ENCODE measurements at places on chromosomes 4 and X.

DNA sequence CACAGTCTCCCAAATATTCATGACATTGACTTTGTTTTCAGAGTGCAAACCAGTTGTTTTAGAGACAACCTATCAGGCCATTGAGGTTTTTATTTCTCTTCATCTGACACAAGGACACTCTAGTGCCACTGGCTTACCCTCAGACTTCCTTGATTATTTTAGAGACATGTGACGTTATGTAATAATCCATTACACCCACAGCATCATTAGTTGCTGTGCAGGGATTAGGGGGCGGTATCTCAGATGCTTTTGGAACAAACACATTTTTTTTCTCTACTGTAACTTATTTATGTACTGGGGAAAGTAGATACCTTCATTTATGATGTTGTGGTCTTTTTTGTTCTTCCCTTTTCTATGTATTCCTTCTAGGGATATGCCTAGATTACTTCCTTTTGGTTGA lies 2293.1 kb downstream of the PCDH7 start:
- no peak for DNase-seq

DNA sequence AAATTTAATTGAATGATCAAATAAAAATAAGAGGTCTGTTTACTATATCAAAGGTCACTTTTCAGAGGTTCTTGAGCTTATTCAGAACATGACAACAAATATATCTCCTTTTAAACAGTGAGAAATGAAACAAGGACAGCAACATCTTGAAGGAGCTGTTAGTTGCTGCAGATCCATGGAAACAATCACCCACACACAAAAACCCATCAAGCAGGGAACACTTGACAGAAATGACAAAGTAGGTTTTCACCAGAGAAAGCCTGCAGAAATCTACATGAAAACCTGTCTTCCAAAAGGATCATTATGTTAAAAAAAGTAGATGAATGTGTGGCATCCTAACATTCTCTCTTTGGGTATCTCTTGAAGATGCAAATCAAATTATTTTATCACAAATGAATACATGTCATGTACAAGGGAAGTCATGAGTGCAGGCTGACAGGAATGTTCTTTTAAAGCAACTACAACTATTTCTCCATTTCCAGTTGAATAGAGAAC lies 203.0 kb downstream of the GRIA2 start:
- DNase-seq = no peak

- DNase-seq = peak; percentile 21
Observed at GRCh38 chrX:4547213-4547836, 833.9 kb upstream of the PRKX start.

DNA sequence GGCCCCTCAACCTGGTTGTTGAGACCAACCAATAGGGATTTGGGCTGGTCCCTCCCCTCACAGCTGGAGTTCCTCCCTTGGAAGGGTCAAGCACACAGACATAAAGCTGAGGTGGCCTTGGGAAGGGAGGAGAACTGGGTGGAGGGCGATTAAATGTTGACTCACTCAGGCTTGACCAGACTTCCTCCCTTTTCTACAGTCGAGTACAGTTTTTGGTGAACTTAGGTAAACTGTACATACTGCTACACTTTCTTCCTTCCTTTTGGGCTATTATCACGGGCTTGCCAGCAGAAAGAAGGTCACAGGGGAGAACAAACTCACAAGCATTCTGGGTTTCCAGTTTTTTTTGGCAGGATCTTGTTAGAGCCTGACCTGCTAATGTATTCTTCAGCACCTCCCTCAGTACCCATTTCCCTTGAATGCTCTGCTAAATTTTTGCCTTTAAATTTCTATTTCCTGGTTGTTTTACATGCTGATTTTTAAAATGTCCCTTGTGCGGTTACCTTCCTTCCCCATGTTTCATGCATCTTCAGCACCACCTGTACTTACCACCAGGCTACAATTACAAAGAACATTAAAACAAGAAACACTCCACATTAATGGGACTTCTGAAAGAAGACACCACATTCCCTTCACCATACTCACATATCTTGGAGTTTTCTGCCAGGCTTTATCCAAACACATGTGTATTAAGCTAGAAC lies 135.2 kb upstream of the RASGEF1B start:
- no peak for DNase-seq

- peak; percentile 38 for DNase-seq
Observed at GRCh38 chrX:102339312-102340298, 92.6 kb downstream of the NXF2 start.

- DNase-seq = no peak
Observed at GRCh38 chrX:153763298-153763932, 634 bp upstream of the PLXNB3 start.

GRCh38 chrX:153938226-153938786 lies 3.5 kb upstream of the NAA10 start:
- no peak for DNase-seq

DNA sequence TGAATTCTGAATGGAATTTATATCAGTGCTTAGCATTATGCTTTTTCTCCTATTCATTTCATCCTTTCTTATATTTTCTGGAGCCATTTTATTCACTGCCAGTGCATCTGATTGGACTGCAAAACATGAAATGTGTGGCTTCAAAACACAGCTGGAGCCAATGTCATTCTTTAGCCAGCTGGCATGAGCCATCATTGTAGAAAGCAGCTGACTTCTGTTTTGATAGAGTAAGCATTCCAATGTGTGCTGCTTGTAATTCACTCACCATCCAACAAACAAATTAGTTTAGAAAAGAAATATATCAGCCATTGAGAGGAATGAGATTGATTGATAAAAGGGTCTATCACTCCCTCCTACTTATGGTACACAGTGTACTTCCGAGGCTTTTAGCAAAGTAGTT lies 2616.0 kb downstream of the ARAP2 start:
- no peak for DNase-seq

GRCh38 chrX:74160816-74161215 lies 143.2 kb upstream of the ZCCHC13 start:
- no peak for DNase-seq

- DNase-seq = no peak
Observed at GRCh38 chr4:86910820-86911684, 18.8 kb upstream of the C4orf36 start.

- peak; percentile 57 for DNase-seq
Observed at GRCh38 chr4:121706595-121707021, 9.8 kb upstream of the ANXA5 start.

DNA sequence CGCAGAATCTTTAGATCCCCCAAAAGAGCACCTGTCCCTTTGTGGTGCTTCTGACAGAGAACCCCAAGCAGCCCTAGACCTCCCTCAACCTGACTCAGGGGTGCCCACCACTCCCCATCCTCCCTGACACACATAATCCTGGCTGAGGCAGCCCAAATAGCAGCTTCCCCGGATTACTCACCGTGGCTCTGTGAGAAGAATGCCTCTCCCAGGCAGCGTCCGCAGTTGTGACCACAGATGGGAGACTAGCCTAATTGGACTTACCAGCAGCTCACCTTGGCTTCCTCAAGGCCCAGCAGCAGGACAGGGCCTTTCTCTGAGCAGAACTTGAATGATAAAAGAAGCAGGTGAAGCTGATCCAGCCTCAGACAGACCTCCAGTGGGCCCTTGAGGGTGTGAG lies 10.3 kb upstream of the ODAPH start:
- DNase-seq = no peak

DNA sequence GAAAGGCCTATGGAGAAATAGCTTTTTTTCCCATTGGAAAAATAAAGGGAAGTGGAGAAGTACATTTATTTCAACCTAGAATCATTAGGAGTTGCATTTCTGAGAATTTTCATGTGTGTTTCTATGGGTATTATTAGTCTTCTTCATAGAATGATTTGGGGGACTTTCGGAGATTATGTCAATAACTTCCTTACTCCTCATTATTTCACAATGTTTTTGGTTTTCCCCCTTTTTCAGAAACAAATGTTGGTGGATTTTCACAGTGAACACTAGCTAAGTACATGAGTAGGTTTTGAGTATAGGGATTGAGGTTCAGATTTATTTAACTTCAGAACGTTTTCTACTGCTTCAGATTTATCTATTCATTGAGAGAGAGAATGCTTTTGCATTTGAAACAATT lies 54.0 kb downstream of the SH3BGRL start:
- no peak for DNase-seq

- no peak for DNase-seq
Observed at GRCh38 chr4:151197247-151197646, 79.7 kb upstream of the PRSS48 start.

DNA sequence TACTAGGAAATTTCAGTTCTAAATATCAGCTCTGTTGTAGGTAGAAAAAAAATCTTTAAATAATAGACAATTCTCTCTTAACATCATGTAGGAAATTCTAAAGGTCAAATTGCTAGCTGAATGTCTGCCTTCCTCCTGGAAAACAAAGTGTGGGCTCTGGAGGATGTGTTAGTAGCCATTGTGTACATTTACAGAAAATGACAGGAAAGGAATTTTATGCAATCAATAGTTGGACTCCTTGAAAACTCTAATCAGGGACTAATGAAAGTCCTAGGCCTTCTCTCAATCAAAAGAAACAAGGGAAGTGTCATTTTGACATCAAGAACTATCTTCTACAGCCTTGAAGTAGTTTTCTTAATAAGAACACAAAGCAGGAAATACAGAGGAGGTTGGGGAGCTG lies 174.6 kb downstream of the ANKRD50 start:
- no peak for DNase-seq

DNA sequence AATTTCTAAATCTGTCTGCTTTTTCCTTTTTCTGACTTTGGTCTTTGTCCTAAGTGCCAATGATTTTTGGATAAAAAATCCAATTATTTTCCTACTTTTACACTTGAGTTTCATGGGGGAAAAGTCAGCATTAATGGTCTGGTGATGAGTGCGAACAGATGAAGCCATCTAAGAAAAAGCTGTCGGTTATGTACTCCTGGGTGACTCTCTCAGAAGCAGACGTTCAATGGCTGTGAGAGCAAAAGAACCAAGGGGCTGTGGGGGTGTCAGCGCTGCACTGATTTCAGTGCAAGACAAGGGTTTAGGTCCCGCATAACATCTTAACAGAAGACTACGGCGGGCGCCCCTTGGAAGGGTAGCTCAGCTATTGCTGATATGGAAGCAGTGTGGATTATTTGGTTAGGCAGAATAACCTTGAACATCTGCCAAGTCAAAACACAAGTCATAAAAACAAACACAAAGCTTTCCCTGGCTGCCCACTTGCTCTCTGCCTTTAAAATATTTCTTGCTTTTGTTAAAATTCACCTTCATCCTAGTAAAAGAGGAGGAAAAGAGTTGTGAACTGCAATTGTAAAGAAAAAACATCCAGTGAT lies 240.5 kb downstream of the MAML3 start:
- no peak for DNase-seq

GRCh38 chrX:108415146-108415545 lies 23.1 kb downstream of the COL4A6 start:
- DNase-seq = no peak

- DNase-seq = no peak
Observed at GRCh38 chr4:119016636-119017035, 119.0 kb upstream of the MYOZ2 start.

DNA sequence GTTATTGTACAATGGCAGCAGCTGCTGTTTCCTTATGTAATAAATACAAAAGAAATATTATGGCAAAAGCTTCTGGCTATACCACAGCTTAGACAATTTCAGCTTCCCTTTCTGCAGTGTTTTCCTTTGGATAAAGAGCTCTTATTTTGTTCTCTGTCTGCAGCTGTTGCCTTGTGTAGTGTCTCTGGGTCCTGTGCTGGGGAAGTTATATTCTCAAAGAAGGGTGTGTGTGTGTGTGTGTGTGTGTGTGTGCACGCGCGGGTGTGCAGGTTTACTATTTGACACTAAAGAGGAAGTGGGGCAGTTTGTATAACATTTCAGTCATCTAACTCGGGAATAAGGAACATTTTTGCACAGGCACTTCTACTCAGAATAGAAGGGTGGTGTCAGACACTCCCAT lies 83.6 kb downstream of the REPS2 start:
- no peak for DNase-seq

DNA sequence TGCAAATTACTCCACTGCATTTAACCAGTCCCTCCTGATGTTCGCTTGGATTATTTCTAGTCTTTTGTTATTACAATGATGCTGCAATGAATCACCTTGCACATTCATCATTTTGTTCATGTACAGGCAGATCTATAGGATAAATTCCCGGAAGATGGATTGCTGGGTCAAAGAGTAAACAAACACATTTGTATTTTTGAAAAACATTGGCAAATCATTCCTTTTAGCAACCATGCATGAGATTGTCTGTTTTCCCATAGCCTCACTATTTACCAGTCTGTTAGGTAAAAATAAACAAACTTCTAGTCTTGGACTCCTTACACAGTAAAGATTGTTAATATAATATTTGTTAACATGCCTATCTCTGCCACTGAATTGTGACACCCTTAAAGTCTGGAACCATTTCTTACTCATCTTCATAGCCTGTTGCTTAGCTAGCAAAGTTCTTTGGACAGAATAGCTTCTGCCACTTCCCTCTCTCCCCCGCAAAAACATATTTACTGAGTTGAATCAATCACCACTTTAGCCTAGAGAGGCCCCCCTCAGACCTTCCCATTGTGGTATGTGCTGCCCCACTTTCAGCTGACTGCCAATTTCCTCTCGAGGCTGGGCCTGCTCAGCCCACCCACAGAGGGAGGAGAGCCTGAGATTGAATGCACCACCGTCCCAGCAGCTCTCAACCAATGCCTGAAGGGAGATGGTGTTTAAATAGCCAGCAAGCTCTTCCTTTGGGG lies 108.4 kb upstream of the ATXN3L start:
- DNase-seq = no peak

DNA sequence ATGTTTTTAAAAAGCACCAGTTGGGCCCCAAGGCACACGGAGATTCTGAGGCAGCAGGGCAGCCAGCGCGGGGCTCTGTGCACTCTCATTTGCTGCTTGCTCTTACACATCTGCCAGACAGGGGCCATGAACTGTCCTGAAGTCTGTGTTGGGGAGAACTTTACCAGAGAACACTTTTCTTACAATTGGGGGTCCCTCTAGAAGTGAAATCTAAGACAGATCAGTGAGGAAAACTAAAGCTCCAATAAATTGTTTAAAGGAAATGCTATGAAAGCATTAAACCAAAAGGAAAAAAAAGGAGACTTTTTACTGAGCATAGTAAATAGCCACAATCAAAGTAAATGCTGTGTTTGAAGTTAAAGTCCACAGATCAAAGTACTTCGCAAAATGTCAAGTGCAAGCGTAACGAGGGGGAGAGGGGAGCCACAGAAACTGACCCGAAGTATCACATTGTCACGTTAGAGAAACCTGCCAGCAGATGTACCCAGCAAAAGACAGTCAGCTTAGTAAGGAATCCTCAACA lies 37.8 kb downstream of the SORBS2 start:
- no peak for DNase-seq

Data from CD4-positive, alpha-beta T cell treated with Interleukin-10 for 1 hour (primary cell).